ENCODE measurements at places on chromosomes 3 and 15.
A peak's percentile ranks its signal among the peaks of the same experiment; 100 is the strongest.

DNA sequence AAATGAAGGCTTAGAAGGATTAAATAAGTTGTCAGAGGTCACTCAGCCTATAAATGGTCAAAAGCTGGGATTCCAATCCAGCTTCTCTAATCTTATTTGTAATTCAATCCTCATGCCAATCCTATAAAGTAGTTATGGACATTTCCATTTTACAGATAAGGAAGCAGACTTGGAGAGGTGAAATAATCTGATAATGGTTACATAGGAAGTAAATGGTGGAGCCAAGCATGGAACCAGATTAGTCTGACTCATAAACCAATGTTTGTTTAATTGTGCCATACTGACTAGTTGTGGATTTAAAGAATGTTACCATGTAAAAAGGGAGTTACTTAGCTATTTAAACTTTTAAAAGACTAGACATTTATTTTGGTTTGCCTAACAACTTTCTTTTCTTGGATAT lies 59.7 kb downstream of the KCNAB1 start:
- DNase-seq: no peak

GRCh38 chr3:13452490-13453335 lies 27.4 kb upstream of the HDAC11 start:
- DNase-seq: peak; percentile 66

- DNase-seq: no peak
Observed at GRCh38 chr3:186216900-186217819, 108.3 kb upstream of the ETV5 start.

DNA sequence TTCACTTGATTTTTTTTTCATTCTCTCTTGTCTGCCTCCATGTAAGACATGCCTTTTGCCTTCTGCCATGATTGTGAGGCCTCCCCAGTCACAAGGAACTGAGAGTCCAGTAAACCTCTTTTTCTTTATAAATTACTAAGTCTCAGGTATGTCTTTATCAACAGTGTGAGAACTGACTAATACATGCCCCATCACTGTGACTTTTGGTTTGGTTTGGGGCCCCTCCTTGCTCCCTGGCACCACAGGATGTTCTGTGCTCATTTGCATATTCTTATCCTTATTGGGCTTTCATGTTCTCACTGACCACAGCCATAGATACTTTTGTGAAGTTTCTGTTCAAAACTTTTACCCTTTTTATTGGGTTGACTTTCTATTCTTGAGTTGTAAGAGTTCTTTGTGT lies 3.8 kb upstream of the PRR20G start:
- no peak for DNase-seq

DNA sequence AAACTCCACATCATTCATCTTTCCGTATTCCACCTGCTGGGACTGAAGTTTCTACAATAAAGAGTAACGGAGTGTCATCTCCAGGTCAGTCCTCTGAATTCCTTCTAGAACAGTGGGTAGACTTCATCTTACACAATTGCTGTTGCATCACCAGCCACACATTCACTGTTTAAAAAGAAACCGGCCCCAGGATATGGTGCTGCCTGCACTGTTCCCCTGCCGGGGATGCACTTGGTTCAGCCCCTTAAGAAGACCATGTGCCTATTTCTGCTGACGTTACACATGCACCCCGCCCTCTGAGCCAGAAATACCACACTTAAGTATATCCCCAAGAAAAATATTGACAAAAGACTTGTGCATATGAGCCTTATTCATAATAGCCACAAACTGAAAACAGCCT lies 233.4 kb downstream of the FEZF2 start:
- no peak for DNase-seq

DNA sequence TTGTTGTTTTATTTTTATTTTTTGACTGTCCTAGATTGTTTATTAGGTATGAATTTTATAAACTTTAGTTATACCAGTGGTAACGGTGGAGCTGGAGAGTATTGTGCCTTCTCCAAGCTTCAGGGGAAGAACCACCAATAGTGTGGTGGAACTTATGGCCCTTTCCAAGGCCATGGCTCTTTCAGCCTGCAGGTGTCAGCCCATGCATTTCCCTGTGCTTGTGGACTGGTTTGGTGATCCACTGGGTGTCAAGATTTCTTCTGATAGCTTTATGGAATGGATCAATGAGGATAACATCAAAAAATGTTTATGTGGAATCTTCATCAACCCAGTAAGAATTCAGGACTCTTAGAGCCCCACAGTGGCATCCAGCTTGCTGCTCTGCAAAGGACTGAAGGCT lies 19.2 kb upstream of the SCAMP5 start:
- no peak for DNase-seq

DNA sequence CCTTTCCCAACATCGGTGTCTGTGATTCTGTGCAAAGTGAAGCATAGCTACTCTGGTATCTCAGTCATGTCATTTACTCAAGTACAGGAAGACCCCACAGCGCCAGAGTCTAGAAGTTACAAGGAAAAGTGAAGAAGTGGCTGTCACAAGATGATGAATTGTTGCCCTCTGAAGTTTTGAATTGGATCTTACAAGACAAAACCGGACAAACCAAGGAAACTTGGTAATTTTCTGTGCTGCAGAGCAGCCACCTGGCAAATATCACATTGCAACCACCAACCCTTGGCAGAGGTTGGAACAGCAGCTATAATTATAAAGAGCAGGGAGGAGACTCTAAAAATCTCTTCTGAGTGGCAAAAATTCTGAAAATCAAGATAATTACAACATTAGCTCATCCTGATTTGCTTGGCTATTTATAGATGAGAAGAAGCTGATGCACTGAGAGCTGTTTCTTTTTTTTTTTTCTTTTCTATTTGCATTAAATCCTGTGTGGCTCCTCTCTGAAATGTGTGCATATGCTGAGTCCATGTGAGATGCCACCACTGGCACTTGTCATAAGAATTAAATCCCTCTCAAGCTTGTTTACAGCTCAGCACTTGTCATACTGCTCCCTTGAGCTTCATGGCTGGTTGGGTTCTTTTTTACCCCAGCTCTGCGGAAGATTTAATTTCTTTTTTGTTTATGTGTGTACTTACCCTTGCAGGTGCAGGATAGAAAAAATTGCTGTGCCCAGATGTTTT lies 68.0 kb upstream of the MNS1 start:
- DNase-seq: no peak

GRCh38 chr3:137845194-137845593 lies 81.1 kb downstream of the SOX14 start:
- DNase-seq: no peak

GRCh38 chr3:111989061-111989678 lies 9.6 kb upstream of the TAGLN3 start:
- DNase-seq: peak; percentile 71

GRCh38 chr3:187770224-187770623 lies 25.0 kb upstream of the BCL6 start:
- no peak for DNase-seq

DNA sequence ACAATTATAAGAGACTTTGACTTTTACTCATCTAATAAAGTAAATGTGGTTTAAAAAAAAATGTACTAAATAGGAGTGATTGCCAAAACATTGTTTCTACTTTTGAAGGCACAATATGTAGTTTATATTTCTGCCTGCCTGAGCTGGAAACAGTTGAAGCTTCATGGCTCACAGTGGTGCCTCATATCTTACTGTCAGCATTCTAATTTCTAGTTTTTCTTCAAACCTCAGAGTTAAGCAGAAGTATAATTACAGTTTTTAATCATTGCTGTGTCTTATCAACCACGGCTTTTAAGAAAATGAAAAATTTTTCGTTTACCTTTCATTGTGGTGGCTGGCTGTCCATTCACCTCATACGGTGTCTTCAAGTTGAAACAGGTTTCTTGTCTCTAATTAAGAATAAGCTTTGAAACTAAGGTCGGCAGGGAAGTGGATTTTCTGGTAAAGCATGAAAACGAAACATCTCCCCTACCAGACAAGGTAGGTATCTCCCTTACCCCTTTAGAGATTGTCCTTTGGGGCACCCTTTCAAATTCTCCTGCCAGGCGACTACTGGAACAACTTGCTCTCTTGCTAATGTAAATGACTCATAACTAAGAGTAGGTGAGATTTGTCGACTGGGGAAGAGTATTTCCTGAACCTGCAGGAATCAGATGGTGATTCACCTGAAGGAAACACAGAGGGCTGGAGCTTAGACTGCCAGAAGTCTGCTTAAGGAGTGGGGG lies at the start of gene GPR87:
Gene GPR87, minus strand, starts transcription at position 554 of the 725 bp plus-strand sequence. CDS start 16,720 bp downstream, outside the sequence.
- peak; percentile 39 for DNase-seq

DNA sequence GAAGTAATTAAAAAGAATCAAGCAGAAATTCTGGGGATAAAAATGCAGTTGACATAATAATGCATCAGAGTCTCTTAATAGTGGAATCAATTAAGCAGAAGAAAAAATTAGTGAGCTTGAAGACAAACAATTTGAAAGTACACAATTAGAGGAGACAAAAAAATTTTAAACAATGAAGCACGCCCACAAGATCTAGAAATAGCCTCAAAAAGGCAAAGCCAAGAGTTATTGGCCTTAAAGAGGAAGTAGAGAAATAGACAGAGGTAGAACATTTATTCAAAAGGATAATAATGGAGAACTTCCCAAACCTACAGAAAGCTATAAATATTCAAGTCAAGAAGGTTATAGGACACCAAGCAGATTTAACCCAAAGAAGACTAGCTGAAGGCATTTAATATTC lies 113.3 kb downstream of the TBC1D2B start:
- no peak for DNase-seq

GRCh38 chr3:133610031-133610430 lies 36.5 kb downstream of the CDV3 start:
- no peak for DNase-seq

GRCh38 chr3:72652395-72652794 lies 195.8 kb downstream of the SHQ1 start:
- DNase-seq: no peak

- no peak for DNase-seq
Observed at GRCh38 chr3:42651248-42652091, 2.0 kb upstream of the ZBTB47 start.

DNA sequence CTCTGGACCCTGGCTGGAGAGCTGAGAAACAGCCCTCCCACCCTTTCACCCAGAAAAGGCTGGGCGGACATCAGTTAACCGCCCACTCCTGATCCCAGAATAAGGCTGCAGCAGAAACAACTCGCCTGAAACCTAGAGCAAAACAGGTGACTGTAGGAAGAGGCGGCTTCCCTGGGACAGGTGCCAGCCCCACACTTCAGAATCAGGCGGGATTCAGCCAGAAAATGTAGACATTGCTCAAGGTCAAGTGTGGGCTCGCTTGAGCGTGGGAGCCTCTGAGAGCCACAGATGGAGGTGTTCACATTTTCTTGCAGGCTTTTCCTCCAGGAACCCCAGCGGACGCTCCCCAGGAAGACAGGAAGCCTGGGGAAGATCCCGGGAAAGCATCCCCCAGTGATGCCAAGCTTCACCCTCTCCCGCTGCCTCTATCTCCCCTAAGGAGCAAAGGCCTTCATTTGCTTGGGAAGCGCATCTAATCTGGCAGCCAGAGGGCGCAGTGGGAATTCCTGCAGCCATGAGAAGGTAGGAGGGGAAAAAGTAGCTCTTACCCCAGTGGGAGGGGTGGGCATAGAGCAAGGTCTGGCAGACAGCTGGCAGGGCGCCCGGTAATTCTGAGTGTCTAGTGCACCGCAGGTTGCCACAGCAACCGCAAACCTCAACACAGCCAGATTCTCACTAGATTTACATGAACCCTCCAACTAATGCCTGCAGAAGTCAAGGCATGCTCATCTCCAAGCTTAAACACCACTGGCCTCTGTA lies 77.7 kb downstream of the OCA2 start:
- peak; percentile 38 for DNase-seq

DNA sequence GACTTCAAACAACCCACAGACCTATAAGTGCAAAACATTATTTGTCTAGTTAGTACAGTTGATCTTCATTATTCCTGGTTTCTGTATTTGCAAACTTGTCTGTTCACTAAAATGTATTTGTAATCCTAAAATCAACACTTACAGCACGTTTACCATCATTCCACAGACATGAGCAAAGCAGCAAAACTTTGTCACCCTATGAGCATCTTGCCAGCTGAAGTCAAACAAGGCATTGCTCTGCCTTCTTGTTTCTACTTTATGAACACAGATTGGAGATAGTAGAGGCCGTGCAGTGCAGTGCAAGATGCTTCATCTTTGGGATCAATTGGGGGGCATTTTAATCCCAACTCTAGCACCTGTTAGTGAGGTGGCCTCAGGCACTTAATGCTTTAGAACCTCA lies 202.1 kb downstream of the NLGN1 start:
- no peak for DNase-seq

GRCh38 chr15:50500352-50500751 lies 46.1 kb downstream of the USP50 start:
- no peak for DNase-seq

- no peak for DNase-seq
Observed at GRCh38 chr3:127208483-127209100, 15.7 kb downstream of the PRR23E start.

DNA sequence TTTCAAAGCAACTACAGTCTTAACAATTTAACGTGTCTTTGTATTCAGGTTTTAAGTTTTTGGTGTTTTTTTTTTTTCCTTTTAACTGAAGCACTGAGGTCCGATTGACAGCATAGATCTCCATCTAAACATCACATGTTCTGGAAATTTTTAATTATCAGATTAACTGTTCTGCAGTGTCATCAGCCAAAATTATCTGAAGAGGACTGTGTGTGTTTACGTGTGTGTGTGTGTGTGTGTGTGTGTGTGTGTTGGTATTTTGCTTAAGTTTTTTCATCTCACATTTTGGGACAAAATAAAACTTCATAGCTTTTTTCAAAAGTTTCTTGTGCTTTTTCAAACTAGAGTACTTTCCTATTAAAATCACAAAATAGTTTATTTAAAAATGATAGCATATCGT lies 1.8 kb downstream of the PIK3CA start:
- no peak for DNase-seq

DNA sequence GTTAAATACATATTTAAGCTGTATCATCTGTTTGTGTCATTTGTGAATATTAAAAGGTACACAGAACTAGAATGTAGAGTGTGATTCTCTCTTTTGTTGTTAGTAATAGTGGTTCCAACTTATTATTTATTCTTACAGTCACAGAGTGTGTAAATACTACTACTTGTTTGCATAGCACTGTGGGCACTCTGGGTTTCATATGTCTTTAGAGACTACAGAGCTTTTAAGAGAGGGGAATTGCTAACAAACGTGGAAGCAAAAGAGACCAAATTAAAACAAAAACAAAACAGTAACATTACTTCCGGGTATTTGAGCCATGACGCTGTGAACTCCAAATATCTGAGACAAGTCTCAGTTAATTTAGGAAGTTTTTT lies 828.0 kb upstream of the DPPA4 start:
- DNase-seq: no peak

DNA sequence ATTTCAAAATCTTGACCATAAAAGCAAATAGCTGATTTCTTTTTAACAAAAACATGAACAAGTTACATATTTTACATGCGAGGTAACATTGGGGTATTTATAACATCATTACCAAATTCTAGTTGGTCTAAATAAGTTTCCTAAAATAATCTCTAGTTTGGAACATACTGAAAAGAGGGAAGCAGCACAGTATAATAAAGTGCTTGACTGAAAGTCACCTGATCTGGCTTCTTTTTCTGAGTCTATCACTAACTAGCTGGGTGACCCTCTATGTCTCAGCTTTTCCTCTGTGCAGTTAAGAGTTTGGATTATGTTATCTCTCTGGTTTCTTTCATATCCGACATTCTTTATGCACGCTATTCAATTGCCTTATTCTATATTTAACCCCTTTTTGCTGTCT lies 19.8 kb upstream of the CNTN4 start:
- DNase-seq: no peak
